ENCODE measurements at places on chromosomes 12 and 14.

GRCh38 chr12:79884401-79885006 lies 50.4 kb downstream of the PPP1R12A start:
- DNase-seq: no peak

- DNase-seq: no peak
Observed at GRCh38 chr12:110102255-110102654, 21.9 kb upstream of the IFT81 start.

- DNase-seq: no peak
Observed at GRCh38 chr14:93115821-93116675, at the start of gene ITPK1. ITPK1 (minus strand) TSS chr14:93115925; CDS start chr14:93115163, 762 bp downstream.

DNA sequence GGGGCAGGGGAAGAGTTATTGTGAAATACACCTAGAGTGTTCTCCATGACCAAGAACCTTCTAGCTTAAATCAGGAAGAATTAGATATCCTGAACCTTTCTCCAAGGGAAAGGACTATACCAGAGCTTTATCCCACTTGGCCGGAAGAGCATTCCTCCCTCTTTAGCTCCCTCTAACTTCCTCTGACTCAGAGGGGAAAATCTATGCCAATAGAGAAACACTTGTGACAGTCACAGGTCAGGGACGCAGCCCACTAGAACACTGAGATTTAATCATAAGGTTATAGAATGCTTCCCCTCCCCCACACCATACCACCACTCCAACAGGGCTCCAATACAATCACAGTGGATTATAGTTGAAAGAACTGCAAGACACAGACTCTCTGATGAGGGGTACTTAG lies 55.4 kb upstream of the RFX4 start:
- no peak for DNase-seq

DNA sequence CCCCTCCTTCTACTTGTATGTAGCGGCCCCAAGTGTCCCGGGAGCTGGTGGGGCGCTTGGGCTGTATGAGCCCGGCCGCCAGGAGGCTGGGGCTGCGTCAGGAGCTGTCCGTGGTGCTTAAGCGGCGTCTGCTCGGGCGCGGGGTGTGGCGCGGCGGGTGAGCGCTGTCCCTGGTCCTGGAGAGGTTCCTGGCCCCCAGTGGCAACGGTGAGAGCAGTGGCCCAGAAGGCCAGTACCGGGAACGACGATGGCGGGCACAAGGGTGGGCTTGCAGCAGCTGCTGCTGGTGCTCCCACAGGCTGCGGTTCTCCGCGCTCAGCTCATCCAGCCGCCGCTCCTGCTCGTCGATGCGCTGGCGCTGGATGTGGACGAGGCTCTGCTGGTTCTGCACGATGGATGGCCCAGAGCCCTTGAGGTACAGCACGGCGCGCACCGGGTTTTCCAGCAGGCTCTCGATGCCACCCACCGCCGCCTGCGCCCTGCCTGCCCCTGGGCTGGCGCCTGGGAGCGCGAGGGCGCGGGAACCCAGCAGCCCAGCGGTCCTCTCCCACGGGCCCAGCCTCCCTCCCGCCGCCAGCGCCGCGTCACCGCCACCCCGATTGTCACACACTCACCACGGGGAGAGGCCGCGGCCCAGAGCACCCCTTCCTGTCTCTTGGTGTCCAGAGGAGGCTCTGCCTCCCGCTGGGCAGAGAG lies 41.9 kb upstream of the FKBP4 start:
- DNase-seq: no peak

All from vagina (tissue), 2 donors.